ENCODE measurements at places on chromosomes 2 and 18.
A peak's percentile ranks its signal among the peaks of the same experiment; 100 is the strongest.

GRCh38 chr2:213733893-213734292, 449.6 kb downstream of the SPAG16 start:
- no peaks in the 10 kb centered on the region for H3K27me3 ChIP-seq
- no peak overlapping the region for H3K27ac ChIP-seq
- no peak overlapping the region for H3K4me3 ChIP-seq
- no peaks in the 10 kb centered on the region for H3K36me3 ChIP-seq
- DNase-seq = no peak
- no peaks in the 10 kb centered on the region for H3K4me1 ChIP-seq

DNA sequence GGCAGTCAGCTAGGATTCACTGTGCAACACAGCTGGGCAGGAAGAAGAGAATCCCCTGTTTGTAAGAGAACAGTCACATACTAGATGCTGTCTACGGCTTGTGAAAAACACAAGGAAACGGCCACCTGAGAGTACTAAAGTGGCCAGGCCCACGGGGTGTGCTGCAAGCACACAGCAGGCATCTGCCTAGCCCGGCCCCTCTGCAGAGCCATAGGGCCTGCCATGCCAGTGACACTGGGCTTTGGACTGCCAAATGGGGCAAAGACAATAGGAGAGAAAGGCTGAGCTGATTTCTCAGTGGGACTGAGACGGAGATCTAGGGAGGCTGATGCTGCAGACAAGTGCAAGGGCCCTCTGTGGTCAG, 10.3 kb downstream of the TUBB6 start:
- no peak for DNase-seq
- H3K4me3 ChIP-seq = no peak overlapping the region
- H3K27ac ChIP-seq = peak overlapping the region; percentile 20

- H3K36me3 ChIP-seq = no peaks in the 10 kb centered on the region
- no peak for DNase-seq
- H3K27ac ChIP-seq = no peak overlapping the region
- H3K27me3 ChIP-seq = no peaks in the 10 kb centered on the region
Observed at GRCh38 chr18:58526425-58527284, 102.2 kb downstream of the ALPK2 start.

- no peaks in the 10 kb centered on the region for H3K4me1 ChIP-seq
- DNase-seq = no peak
- no peaks in the 10 kb centered on the region for H3K27me3 ChIP-seq
- no peak overlapping the region for H3K4me3 ChIP-seq
- H3K27ac ChIP-seq = no peak overlapping the region
Observed at GRCh38 chr2:144006139-144006538, 513.8 kb downstream of the ZEB2 start.

DNA sequence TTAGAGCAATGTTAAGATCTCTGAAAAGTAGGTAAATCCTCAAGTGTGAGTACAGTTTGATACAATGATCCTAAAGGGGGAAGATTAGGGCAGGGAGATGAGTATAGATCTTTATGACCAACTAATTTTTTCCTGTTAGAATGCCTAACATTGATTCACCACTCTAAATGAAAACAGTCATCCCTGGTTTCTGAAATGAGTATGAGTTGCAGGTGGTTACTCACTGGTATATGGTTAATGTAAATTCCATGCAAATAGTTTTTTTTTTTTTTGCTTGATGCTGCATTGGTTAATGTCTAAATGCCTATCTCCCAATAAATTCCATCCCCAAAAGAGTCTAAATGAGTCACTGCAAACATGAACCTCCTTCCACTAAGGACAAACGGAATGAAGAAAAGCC, 55.0 kb upstream of the SERPINB2 start:
- no peak for DNase-seq
- no peak overlapping the region for H3K4me3 ChIP-seq
- H3K27me3 ChIP-seq = no peaks in the 10 kb centered on the region
- no peaks in the 10 kb centered on the region for H3K36me3 ChIP-seq
- H3K4me1 ChIP-seq = no peaks in the 10 kb centered on the region

DNA sequence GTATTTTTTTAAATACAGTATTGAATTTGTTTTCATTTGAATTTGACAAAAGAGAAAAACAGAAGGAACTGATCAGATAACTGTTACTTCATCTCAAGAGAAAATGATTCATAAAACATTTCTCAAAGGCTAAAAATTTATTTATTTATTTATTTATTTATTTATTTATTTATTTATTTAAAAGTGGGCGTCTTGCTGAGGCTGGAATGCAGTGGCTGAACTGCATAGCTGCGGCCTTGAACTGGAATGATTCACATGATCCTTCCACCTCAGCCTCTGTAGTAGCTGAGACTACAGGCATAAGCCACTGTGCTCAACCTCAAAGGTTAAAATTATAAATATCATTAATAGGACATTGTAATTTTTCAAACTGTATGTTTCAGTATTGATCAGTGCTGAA, 4.5 kb upstream of the PUM2 start:
- H3K27me3 ChIP-seq = no peaks in the 10 kb centered on the region
- no peak overlapping the region for H3K4me3 ChIP-seq
- DNase-seq = no peak

- DNase-seq = no peak
- H3K4me1 ChIP-seq = peaks cover 7% of the 10 kb centered on the region
- no peaks in the 10 kb centered on the region for H3K36me3 ChIP-seq
- H3K27me3 ChIP-seq = no peaks in the 10 kb centered on the region
- no peak overlapping the region for H3K4me3 ChIP-seq
Observed at GRCh38 chr18:63879709-63880108, 7.8 kb upstream of the SERPINB2 start.

DNA sequence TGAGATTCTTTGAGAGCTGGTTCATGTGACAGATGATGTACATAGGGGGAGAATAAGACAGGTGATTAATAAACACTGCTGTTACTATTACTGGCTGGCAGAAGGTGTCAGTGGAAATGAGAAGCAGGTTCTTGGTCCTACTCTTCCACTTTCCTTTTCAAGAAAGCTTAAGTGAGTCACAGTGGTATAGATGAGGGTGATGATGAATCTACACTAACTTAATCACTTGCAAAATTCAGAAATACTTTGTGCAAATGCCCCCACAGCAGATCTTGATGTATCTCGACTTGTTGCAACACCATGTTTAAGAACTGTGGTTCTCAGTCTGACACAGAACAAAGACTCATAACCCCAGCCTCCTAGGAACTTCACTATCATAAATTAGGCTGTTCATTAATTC, 35.9 kb upstream of the MGAT5 start:
- no peak overlapping the region for H3K4me3 ChIP-seq
- H3K36me3 ChIP-seq = no peaks in the 10 kb centered on the region
- no peak overlapping the region for H3K27ac ChIP-seq
- DNase-seq = no peak
- no peaks in the 10 kb centered on the region for H3K27me3 ChIP-seq

DNA sequence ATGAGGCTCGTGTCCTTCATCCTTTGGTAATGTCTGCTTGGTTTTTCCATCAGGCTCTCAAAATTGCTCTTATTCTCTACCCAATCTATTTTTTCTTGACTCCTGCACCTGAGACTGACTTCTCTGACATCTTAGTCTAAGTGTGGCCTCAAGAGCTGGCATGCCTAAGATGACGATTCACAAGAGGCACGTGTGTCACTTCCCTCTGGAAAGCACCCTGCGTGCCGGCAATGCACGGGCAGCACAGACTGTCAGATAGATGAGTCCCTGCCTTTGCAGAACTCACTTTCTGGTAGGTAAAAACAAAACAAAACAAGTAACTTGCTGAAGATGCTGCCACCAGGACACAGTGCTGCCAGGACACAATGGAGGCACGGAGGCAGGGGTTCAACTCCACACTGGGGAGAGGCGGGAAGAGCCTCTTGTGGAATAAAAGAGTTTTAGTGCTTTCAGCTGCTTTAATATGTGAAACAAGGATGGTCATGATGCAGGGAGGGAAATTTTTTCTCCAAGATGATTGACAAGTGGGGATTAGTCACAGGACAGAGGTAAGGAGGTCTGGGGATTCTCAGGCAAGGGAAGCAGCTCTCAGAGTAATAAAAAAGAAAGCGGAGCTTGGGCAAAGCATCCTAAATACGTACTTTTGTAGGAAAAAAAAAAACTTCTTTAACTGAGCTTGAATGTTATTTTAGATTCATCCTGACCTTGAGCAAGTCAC, 27.3 kb downstream of the CYB5A start:
- no peak overlapping the region for H3K4me3 ChIP-seq
- DNase-seq = no peak
- no peaks in the 10 kb centered on the region for H3K27me3 ChIP-seq

- H3K4me3 ChIP-seq = no peak overlapping the region
- H3K27me3 ChIP-seq = no peaks in the 10 kb centered on the region
- H3K4me1 ChIP-seq = peaks cover 12% of the 10 kb centered on the region
Observed at GRCh38 chr2:69743847-69744264, 1.9 kb downstream of the ANXA4 start.

DNA sequence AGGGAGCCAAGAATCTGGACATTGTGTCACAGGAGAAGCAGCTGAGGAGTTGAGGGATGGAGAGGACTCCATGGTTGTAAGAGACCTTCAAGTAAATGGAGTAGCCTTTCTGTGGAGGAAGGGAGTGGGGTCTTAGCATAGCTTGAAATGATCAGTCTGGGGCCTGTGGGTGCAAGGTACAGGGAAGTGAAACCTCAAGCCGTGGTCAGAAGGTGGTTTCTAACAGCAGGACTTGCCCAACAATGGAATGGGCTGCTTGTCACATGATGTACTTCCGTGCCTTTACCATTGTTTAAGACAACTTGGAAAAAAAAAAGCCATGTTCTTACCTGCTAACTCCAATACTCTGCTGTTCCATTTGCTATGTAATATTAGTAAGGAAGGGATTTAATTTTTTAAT, 140.7 kb downstream of the LDLRAD4 start:
- H3K4me3 ChIP-seq = no peak overlapping the region
- H3K27me3 ChIP-seq = no peaks in the 10 kb centered on the region
- DNase-seq = no peak
- no peaks in the 10 kb centered on the region for H3K36me3 ChIP-seq

- H3K4me3 ChIP-seq = peak overlapping the region; percentile 84
- H3K4me1 ChIP-seq = peaks cover 2% of the 10 kb centered on the region
- H3K27ac ChIP-seq = peak overlapping the region; percentile 18
- no peaks in the 10 kb centered on the region for H3K36me3 ChIP-seq
Observed at GRCh38 chr2:189177251-189177840, 2.2 kb downstream of the COL5A2 start.

GRCh38 chr18:9751371-9752031, 43.4 kb downstream of the RAB31 start:
- no peak overlapping the region for H3K27ac ChIP-seq
- no peak overlapping the region for H3K4me3 ChIP-seq
- H3K27me3 ChIP-seq = no peaks in the 10 kb centered on the region
- H3K36me3 ChIP-seq = no peaks in the 10 kb centered on the region

GRCh38 chr18:8389391-8390340, 219.6 kb upstream of the RAB12 start:
- no peak overlapping the region for H3K27ac ChIP-seq
- no peak for DNase-seq
- H3K4me1 ChIP-seq = no peaks in the 10 kb centered on the region
- H3K27me3 ChIP-seq = no peaks in the 10 kb centered on the region
- no peak overlapping the region for H3K4me3 ChIP-seq

GRCh38 chr2:183519371-183520056, 395.3 kb downstream of the NUP35 start:
- DNase-seq = no peak
- no peak overlapping the region for H3K27ac ChIP-seq
- no peak overlapping the region for H3K4me3 ChIP-seq

DNA sequence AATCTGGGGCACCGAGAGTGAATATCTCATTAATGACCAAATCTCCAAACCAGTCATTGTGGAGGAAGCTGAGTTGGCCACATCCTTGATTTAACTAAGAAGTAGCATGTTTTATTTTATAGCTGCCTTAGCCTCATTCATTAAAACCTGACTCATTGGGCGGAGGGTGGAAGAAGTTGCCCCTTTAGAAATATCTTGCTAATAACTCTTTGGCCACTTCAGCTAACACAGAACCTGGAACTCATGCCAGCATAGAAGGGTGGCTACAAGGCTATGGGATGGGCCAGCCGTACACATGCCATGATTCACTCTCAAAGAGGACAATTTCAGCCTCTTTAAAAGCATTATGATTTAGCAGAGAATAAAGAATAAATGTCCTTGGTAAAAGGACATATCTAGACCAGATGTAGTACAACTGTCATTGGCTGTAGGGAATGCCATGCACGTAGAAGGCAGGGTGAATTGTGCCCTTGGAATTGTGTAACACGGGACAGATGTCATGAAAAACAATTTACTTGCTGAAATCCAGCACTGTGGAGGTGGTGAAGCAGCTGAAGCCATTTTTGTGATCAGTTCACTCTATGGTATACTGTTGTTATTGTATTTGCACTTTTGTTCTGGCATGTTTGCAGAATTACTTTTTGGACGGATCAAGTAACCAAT, 330.0 kb downstream of the PLCL1 start:
- H3K27me3 ChIP-seq = no peaks in the 10 kb centered on the region
- H3K36me3 ChIP-seq = no peaks in the 10 kb centered on the region
- no peak overlapping the region for H3K4me3 ChIP-seq
- DNase-seq = no peak

- no peak for DNase-seq
- peaks cover 17% of the 10 kb centered on the region for H3K4me1 ChIP-seq
- H3K27ac ChIP-seq = no peak overlapping the region
- H3K27me3 ChIP-seq = no peaks in the 10 kb centered on the region
- H3K4me3 ChIP-seq = no peak overlapping the region
Observed at GRCh38 chr2:231539991-231540390, 9.7 kb upstream of the NMUR1 start.

- H3K27me3 ChIP-seq = no peaks in the 10 kb centered on the region
- H3K36me3 ChIP-seq = no peaks in the 10 kb centered on the region
- DNase-seq = no peak
- no peak overlapping the region for H3K27ac ChIP-seq
- H3K4me3 ChIP-seq = no peak overlapping the region
Observed at GRCh38 chr2:2914252-2914651, 463.4 kb downstream of the EIPR1 start.

- no peaks in the 10 kb centered on the region for H3K36me3 ChIP-seq
- no peaks in the 10 kb centered on the region for H3K27me3 ChIP-seq
- DNase-seq = no peak
- H3K4me3 ChIP-seq = no peak overlapping the region
Observed at GRCh38 chr18:75812761-75813160, 385.3 kb upstream of the SMIM21 start.

DNA sequence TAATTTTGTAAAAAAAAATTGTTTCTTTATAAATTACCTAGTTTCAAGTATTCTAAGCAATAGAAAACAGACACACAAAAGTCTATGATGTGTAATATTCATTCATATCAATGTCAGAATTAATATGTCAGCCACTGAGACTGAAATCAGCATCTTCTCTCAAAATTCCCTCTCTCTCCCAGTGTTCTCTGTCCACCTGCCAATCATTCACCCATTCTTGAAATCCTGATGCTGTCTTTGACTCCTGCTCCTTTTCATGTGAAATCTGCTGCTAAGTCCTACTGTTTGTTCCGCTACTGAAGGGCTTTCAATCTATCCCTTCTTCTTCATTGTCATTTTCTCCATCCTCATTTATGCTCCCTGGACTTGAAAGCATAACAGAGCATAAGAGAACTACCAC, 257.9 kb downstream of the SATB2 start:
- H3K4me3 ChIP-seq = no peak overlapping the region
- H3K36me3 ChIP-seq = no peaks in the 10 kb centered on the region
- H3K27ac ChIP-seq = no peak overlapping the region
- no peaks in the 10 kb centered on the region for H3K27me3 ChIP-seq
- DNase-seq = no peak

GRCh38 chr2:142153601-142154000, 22.8 kb upstream of the LRP1B start:
- H3K36me3 ChIP-seq = no peaks in the 10 kb centered on the region
- no peaks in the 10 kb centered on the region for H3K27me3 ChIP-seq
- no peak for DNase-seq
- H3K27ac ChIP-seq = no peak overlapping the region
- H3K4me3 ChIP-seq = no peak overlapping the region
